Activated CD8-positive, alpha-beta memory T cell treated with anti-CD3 and anti-CD28 coated beads for 1 hour (primary cell): ENCODE measurements at places on chromosomes 5 and 9.

GRCh38 chr5:113806250-113806649, 292.8 kb downstream of the YTHDC2 start:
- no peak for DNase-seq

DNA sequence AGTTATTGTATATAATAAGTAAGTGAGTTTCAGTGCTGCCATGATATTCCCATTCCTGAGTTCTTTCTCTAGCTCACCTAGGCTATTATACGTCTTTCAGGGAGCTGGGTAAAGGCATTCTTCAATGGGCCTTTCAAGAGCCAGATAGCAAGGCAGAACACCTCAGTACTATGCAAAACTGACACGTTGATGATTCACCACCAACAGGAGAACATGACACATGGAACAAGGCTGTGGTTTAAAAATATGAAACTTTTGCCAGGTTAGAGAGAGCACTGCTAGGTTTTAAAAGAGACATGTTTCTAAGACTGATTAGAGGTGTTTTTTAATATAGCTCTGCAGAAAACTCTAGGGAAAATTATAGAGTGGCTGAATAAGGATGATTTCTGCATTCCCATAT, 95.9 kb downstream of the UGCG start:
- no peak for DNase-seq

DNA sequence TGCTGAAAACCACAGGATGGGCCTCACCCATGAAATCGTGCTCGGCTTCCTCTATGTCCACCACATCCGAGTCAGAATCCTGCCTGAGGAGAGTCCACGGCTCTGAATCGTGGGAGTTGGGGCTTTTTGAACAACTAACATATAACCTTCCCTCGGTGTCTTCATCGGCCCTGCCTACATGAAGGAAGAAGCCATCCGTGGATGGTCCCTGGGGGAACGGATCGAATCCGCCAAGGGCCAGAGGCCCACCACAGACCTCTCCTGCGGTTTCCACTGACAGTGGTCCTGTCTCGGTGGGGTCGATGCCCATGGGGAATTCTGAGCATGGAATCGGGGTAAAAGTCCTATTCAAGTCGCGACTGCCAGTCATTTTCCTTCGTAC, 85.0 kb downstream of the CAMSAP1 start:
- no peak for DNase-seq

GRCh38 chr5:133894143-133894542, 74.3 kb downstream of the C5orf15 start:
- no peak for DNase-seq

GRCh38 chr9:124011460-124012301, at the start of gene LHX2:
LHX2 (plus strand) TSS chr9:124011768; CDS start chr9:124012349, 581 bp downstream.
- no peak for DNase-seq

GRCh38 chr9:112179816-112180215, 4.7 kb upstream of the SUSD1 start:
- no peak for DNase-seq

GRCh38 chr9:93378276-93378675, 73.2 kb upstream of the FAM120A start:
- DNase-seq: no peak

GRCh38 chr9:126534431-126535186, 79.1 kb upstream of the LMX1B start:
- no peak for DNase-seq

- DNase-seq: no peak
These were observed 10.9 kb downstream of the FBXL7 start for GRCh38 chr5:15510831-15511230.

- DNase-seq: no peak
These were observed 8.3 kb upstream of the NDFIP1 start for GRCh38 chr5:142100307-142100706.

DNA sequence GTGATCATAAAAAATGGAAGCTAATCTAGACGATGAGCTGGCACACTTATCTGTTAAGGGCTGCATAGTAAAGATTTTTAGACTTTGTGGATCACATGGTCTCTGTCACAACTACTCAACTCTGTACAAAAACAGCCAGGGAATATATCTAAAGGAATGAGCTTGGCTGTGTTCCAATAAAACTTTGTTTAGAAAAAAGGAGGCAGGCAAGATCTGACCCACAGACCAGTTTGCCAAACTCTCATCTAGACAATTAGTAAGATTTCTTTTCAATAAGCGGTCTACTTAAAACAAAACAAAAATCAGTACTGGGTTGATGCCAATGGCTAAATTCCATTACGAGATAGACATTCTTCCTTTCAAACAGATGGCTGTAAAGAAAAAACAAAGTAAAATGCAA, 53.0 kb upstream of the RETREG1 start:
- no peak for DNase-seq

DNA sequence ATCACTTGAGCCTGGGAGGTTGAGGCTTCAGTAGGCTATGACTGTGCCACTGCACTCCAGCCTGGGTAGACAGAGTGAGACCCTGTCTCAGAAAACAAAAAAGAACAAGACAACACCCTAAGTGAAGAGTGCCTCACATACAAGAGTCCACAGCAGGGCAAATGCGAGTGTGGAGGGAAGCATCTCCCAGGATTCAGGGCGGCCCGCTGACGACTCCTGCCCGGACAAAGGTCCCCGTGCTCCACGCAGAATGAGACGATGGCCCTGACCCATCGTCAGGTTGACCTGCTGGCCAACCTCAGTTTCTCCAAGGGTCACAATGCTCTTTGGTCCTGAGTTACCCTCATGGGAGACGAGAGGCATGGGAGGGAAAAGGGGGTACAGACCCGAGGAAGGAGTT, 18.3 kb downstream of the MRNIP start:
- DNase-seq: no peak

DNA sequence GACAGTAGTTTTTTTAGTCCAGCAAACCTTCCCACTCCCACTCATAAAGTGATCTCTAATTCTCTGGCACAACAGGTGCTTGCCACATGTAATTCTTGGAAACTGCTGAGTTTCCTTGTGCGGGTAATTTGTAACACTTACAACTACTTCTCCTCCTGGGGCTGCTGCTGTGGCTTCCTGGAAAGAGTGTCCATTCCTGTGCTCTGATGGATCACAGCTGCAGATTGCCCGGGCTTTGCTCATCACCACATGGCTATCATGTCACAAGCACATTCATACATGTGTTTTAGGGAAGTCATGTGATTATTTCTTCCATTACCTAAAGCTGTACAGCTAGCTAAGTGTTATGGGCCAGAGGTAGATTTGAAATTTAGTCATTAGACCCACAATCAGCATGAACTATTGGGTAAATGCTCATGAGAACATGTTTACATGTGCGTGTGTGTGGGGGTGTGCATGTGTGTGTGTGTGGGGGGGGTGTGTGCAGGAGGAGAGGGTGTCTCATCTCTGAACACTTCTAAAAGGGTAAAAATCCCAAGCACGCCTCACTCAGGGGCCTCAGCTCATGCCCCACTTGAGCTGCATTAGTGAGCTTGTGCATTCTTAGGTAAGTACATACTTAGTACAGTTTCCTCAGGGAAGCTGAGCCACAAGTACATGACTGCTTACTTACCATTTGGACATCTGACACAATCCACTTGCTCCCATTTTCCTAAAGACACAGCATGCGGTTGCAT, 118.1 kb upstream of the CCDC112 start:
- DNase-seq: no peak

- DNase-seq: no peak
These were observed 90.8 kb upstream of the NEURL1B start for GRCh38 chr5:172550096-172550765.

DNA sequence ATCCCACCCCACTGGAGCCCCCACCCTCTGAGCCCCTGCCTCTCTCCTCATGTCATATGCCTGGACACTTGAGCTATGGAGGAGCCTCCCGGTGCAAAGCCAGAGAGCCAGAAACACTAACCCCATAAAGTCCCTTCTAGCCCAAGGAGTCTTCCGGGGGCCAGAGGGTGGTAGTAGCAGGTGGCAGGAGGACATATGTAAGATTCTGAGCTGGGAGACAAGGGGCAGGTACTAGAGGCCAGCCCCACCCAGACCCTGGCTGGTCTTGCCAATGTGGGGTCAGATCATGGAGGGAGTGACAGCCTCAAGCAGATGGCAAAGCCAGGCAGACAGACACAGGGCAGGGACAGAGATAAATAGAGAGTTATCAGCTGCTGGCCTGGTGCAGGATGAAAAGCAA, 63.4 kb downstream of the PSD2 start:
- no peak for DNase-seq

GRCh38 chr5:132458651-132459030, 31.9 kb downstream of the IRF1 start:
- no peak for DNase-seq

GRCh38 chr9:8648271-8648845, 848.8 kb upstream of the DMAC1 start:
- no peak for DNase-seq

GRCh38 chr5:9722601-9723180, 92.5 kb upstream of the TAS2R1 start:
- no peak for DNase-seq

- DNase-seq: no peak
These were observed 32.3 kb downstream of the NRG2 start for GRCh38 chr5:140010798-140011197.

DNA sequence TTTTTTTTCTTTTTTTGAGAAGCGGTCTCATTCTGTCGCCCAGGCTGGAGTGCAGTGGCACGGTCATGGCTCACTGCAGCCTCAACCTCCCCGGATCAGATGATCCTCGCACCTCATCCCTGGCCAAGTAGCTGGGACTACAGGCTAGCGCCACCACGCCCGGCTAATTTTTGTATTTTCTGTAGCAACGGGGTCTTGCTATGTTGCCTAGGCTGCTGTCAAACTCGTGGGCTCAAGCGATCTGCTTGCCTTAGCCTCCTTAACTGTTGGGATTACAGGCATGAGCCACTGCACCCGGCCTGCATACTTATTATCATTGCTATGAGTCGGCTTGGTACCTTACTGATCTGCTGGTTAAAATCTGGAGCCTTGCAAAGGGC, 790 bp upstream of the IARS1 start:
- no peak for DNase-seq

DNA sequence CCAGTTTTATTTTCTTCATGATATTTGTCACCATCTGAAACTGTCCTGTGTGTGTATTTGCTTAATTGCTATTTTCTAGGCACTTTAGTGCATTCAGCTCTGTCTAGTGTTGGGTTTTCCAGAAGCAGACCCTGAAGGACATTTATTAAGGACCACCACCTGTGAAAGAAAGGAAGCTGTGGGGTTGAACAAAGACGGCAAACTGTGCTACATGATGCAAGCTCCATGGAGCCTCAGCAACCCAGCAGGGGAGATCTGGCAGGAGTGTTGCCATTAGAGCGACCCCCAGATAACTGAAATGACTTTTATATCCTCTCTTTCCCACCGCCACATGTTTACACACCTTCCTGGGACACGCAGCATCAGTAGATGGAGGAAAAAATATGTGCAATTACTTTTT, 125.5 kb downstream of the GABRB2 start:
- no peak for DNase-seq

DNA sequence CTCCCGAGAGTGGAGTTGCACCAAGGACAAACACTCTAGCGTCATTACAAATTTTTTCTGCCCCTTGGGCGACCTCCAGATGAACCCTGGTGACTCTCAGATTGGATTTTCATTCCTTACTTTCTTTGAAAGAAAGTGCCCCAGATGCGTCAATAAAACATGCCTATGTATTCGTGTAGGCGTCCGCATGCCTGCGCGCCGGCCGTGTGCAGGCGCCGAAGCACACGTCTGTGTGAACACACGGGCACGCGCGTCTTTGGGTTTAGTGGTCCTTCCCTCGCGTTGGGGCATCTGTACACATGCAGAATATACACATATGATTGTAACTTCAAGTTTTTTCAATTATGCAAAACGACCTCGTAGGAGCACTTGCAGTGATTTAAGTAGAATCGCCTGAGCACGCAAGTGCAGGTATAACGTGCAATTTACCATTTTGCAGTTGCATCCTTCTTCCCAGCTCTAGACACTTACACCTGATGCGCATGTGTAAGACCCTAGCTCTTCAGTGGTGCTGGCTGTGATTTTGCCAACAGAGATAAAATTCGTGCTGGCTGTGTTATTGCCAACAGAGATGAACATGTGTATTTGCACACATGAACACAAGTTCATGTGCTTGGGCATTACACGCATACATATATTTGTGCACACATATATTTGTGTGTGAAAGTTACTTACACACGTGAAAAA, 1.9 kb upstream of the LHX2 start:
- no peak for DNase-seq

DNA sequence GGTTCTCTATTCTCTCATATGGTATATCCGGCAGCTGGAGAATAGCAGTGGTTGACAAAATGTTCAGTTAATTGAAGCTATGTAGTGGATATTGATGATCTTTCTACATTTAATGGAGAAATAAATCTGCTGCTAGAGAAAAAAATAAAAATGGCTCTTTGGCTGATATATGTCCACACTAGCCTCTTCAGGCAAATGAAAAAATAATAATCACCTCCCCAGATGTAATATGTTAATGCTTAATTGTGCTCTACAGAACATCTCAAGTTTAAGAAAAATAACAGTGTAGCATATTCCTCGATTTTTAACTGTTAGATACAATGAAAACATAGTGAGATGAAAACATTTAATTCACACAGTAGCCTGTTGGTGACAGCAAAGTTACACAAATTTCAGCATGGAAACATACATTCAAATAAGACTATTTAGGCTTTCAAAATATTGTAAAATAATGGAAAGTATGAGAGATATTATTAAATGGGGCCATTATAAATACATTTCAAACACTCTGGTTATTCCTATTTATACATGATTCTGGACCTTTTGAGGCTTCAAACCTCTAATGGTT, 543.0 kb downstream of the MAT2B start:
- DNase-seq: no peak

- DNase-seq: no peak
These were observed 37.3 kb upstream of the CDK5RAP2 start for GRCh38 chr9:120616966-120617935.

DNA sequence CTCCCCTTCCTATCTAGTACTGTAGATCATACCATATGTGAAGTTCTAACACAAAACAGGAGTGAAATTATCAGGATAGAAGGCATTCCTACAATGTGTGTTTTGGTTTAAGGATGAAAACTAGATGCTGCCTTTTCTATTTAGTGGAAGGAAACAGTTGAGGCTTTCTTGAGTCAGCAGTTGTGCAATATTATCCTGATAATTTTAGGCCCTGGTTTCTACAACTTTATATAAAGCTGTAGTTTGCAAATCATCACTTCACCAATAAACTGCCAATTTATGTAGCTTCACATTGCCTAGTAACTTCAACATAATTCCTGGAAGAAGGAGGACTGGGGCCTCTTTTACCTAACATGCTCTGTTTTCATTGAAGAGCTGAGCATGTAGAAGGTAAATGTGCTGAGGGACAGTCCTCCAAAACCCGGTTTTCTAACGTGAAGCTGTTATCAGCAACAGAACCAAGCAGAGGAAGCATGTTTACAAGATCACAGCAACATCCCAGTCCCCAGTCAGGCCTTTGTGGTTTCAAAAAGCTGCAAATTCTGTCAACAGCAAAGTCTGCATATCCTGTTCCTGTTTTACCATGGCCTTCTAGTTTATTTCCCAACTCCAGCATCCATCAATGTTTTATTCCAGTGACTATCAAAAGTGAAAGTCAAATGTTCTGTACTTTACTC, 513.4 kb upstream of the MEF2C start:
- no peak for DNase-seq

DNA sequence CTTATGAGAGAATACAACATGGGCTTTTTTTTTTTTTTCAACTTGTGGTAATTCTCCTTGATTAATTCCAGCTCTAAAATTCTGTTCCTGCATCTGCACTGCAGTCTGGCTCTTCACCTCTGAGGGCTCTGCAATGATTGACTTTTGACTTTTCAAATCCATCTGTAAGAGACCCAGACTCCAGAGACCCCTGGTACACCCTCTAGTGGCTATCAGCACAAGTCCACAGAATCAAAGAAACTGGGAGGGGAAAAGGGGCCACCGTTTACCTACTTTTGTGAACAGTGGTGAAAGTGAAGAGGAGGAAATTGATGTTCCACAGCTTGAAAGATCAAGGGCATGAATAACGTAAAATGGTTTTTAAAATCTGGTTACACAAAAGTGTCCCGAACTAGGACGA, 151.6 kb downstream of the SLIT3 start:
- no peak for DNase-seq
